Tibial nerve (tissue), 4 donors: ENCODE measurements at places on chromosomes 5 and 9. TPM values are rescaled to one million over a fixed set of nuclear protein-coding genes. Genes with fewer than 3 reads are reported as not detected.

DNA sequence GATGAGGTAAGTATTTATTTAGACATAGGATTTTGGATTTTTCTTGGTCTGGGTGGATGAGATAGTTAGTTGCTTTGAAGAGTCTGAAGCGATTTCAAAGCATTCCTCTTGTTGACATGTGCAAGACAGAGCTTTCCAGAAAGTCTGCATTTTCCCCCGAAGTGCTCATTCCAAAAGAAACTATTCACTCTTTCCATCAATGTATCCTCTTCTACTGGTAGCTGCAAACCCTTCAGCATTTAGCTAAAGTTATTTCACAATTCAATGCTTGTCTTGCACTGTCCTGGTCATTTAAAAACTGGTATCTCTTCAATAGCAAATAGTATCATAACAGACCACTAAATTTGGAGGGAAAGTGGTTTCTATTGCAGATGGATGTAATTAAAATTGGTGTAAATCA is 13.0 kb downstream of the NREP start:
- H3K4me3 ChIP-seq = no peak overlapping the region
- no peaks in the 10 kb centered on the region for H3K27me3 ChIP-seq
- H3K4me1 ChIP-seq = peaks cover 25% of the 10 kb centered on the region
- no peak for DNase-seq
- no peaks in the 10 kb centered on the region for H3K36me3 ChIP-seq

DNA sequence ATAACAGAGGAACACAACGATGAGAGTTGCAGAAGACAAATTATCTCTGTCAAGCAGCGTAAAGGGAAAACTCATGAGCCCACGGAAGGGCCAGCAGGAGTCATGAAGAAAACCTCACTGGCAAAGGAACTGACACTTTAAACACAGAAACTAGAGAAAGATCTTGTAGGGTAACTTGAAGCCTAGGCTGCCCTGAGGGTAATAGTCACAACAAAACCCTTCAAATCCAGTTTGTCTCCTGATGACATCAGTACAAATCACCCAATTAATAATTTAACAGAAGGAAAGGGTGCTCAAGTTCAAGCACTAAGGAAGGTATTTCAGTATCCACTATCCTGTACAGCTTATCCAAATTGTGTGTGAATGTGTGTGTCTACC is 549.1 kb downstream of the MTRR start:
- DNase-seq = no peak
- no peak overlapping the region for H3K4me3 ChIP-seq
- no peaks in the 10 kb centered on the region for H3K4me1 ChIP-seq
- no peaks in the 10 kb centered on the region for H3K27me3 ChIP-seq
- no peak overlapping the region for H3K27ac ChIP-seq

DNA sequence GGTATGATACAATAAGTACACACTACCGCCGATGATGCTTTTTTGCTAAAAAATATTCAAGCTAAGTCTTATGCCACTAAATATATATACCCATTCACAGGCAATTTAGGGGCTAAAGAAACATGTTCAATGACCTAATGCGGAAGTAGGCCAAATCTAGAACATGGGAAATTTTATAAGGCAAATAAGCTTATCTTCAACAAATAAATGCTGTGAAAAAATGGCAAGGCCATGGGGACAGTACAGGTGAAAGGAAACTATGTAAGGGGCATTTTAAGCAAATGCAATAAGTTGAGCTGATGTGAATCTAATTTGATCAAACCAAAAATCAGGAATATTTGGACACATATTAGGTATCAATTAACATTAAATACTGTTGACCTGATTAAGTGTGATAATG is 339.5 kb upstream of the EDIL3 start:
- no peak for DNase-seq
- no peaks in the 10 kb centered on the region for H3K27me3 ChIP-seq
- H3K4me3 ChIP-seq = no peak overlapping the region
- no peaks in the 10 kb centered on the region for H3K4me1 ChIP-seq
- no peak overlapping the region for H3K27ac ChIP-seq

DNA sequence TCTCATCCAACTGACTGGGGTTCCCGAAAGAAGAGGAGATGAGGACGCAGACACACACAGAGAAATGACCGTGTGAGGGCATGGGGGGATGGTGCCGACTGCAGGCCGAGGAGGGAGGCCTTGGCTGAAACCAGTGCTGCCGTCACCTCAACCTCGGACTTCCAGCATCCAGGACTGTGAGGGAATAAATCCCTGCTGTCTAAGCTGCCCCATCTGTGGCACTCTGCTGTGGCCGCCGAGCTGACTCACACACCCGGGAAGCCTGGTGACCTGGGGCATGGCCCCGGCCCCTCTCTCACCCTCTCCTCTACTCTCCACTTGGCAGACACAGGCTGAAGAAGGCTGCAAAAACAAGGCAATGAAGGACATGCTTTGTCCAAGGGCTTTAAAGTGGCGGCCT is 4.4 kb upstream of the COL5A1 start:
- no peaks in the 10 kb centered on the region for H3K27me3 ChIP-seq
- H3K27ac ChIP-seq = peak overlapping the region; percentile 25
- no peak overlapping the region for H3K4me3 ChIP-seq
- peaks cover 25% of the 10 kb centered on the region for H3K4me1 ChIP-seq

GRCh38 chr9:91625331-91625730 is 201.7 kb upstream of the NFIL3 start:
- no peaks in the 10 kb centered on the region for H3K4me1 ChIP-seq
- no peaks in the 10 kb centered on the region for H3K27me3 ChIP-seq
- H3K36me3 ChIP-seq = no peaks in the 10 kb centered on the region
- H3K27ac ChIP-seq = no peak overlapping the region
- no peak for DNase-seq
- H3K4me3 ChIP-seq = no peak overlapping the region

- H3K4me1 ChIP-seq = peaks cover 2% of the 10 kb centered on the region
- no peaks in the 10 kb centered on the region for H3K27me3 ChIP-seq
- no peak overlapping the region for H3K27ac ChIP-seq
- DNase-seq = no peak
These were observed 145.9 kb downstream of the PRELID2 start for GRCh38 chr5:145689235-145689634.

GRCh38 chr9:93509084-93509483 is 55.7 kb upstream of the FAM120AOS start:
- no peaks in the 10 kb centered on the region for H3K27me3 ChIP-seq
- no peak for DNase-seq
- no peak overlapping the region for H3K27ac ChIP-seq
- no peak overlapping the region for H3K4me3 ChIP-seq
- H3K36me3 ChIP-seq = no peaks in the 10 kb centered on the region

- H3K4me3 ChIP-seq = no peak overlapping the region
- no peak for DNase-seq
- no peak overlapping the region for H3K27ac ChIP-seq
- no peaks in the 10 kb centered on the region for H3K27me3 ChIP-seq
- no peaks in the 10 kb centered on the region for H3K36me3 ChIP-seq
These were observed 1.9 kb downstream of the MACROH2A1 start for GRCh38 chr5:135397084-135397483.

GRCh38 chr9:76357555-76357954 is 36.7 kb downstream of the RFK start:
- H3K36me3 ChIP-seq = no peaks in the 10 kb centered on the region
- DNase-seq = no peak

DNA sequence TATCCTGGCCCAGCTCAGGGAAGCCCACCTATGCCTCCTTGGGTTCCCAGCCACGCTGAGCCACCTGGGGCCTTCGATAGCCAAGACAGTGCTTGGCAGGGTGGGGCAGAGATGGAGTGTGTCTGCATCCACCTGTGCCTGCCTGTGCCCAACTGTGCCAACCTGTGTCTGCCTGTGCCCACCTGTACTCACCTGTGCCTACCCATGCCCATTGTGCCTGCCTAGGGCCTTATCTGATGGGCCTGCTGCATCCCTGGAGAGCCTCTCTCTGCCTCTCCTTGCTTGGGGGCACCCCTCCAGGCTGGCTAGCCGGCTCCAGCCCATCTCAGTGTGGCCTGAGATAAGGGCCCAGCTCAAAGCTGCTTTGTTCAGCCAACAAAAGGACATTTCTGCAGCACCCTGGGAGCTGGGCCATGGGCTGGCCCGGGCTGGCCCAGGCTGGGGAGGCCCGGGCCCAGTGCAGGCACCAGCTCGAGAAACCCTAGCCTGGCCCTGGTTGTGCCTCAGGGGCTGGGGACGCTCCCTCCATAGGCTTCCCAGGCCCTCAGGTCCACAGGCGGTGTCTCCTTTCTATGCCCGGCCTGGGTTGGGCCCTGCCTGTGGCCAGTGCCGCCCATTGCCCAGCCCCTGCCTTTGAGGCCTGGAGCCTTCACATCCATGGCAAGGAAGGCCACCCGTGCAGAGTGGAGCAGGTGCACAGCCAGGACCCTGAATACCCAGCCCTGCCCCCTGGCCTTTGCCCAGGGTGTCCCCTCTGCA is 37.3 kb upstream of the NOTCH1 start:
- no peak for DNase-seq
- H3K27ac ChIP-seq = peak overlapping the region; percentile 42
- H3K4me1 ChIP-seq = no peaks in the 10 kb centered on the region
- no peaks in the 10 kb centered on the region for H3K36me3 ChIP-seq
- H3K27me3 ChIP-seq = no peaks in the 10 kb centered on the region

DNA sequence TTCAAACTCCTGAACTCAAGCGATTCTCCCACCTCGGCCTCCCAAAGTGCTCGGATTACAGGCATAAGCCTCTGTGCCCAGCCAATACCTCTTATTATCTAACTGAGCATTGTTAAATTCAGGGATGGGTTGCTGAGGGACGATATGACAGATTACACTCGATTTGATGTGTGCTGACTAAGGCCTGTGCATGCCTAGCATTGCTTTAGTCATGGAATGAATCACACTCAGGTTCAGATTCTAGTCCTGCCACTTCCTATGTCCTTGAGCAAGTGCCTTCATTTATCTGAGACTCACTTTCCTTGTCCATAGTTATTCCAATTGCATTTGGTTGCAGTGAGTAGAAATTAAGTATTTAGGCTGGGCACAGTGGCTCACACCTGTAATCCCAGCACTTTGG is 19.5 kb downstream of the THBS4 start:
- H3K36me3 ChIP-seq = no peaks in the 10 kb centered on the region
- H3K4me3 ChIP-seq = no peak overlapping the region
- H3K4me1 ChIP-seq = peaks cover 6% of the 10 kb centered on the region
- no peaks in the 10 kb centered on the region for H3K27me3 ChIP-seq
- no peak overlapping the region for H3K27ac ChIP-seq

- H3K36me3 ChIP-seq = no peaks in the 10 kb centered on the region
- H3K27me3 ChIP-seq = peaks cover 6% of the 10 kb centered on the region
- no peak overlapping the region for H3K27ac ChIP-seq
These were observed 3.4 kb upstream of the CFAP95 start for GRCh38 chr9:69817202-69817601.

DNA sequence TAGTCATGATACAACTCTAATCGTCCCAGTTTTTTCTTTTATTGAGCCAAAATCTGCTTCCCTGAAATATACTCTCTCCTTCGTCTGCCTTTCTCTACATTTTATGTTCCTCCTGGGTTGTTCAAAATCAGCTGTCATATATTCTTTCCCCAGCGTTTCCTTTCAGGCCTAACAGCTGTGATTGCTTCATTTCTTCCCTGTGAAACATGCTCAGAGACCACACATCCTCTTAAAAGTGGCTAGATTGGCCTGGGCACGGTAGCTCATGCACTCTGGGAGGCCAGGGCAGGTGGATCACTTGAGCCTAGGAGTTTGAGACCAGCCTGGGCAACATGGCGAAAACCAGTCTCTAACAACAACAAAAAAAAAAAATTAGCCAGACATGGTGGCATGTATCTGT is 25.1 kb downstream of the NFX1 start:
- H3K4me3 ChIP-seq = no peak overlapping the region
- H3K27me3 ChIP-seq = no peaks in the 10 kb centered on the region
- H3K36me3 ChIP-seq = peaks cover 4% of the 10 kb centered on the region
- no peak for DNase-seq

- no peak for DNase-seq
- no peaks in the 10 kb centered on the region for H3K4me1 ChIP-seq
- no peak overlapping the region for H3K4me3 ChIP-seq
These were observed 114.5 kb upstream of the LPAR1 start for GRCh38 chr9:111152614-111153406.

- H3K4me1 ChIP-seq = no peaks in the 10 kb centered on the region
- H3K4me3 ChIP-seq = no peak overlapping the region
- no peak overlapping the region for H3K27ac ChIP-seq
- peaks cover 94% of the 10 kb centered on the region for H3K36me3 ChIP-seq
- no peaks in the 10 kb centered on the region for H3K27me3 ChIP-seq
- no peak for DNase-seq
These were observed 100.4 kb downstream of the GAPVD1 start for GRCh38 chr9:125361837-125362531.

- peak overlapping the region; percentile 52 for H3K27ac ChIP-seq
- no peaks in the 10 kb centered on the region for H3K27me3 ChIP-seq
- no peaks in the 10 kb centered on the region for H3K36me3 ChIP-seq
- H3K4me3 ChIP-seq = no peak overlapping the region
- H3K4me1 ChIP-seq = no peaks in the 10 kb centered on the region
These were observed 161.7 kb upstream of the KLF9 start for GRCh38 chr9:70576116-70576515.

GRCh38 chr5:24747327-24747726 is 102.5 kb upstream of the CDH10 start:
- no peak overlapping the region for H3K4me3 ChIP-seq
- H3K36me3 ChIP-seq = no peaks in the 10 kb centered on the region
- H3K4me1 ChIP-seq = no peaks in the 10 kb centered on the region
- H3K27ac ChIP-seq = no peak overlapping the region

The SLC6A19 gene
- total RNA-seq = not detected

The AQP3 gene
- 92.6 TPM for total RNA-seq

The CSF2 gene
- total RNA-seq = not detected

The SLC36A3 gene
- not detected for total RNA-seq

The PDGFRB gene
- 258 TPM for total RNA-seq

The OLFML2A gene
- total RNA-seq = 243 TPM

The PCA3 gene
- total RNA-seq = not detected

The ENTR1 gene
- total RNA-seq = 101 TPM

The PKN3 gene
- 7.3 TPM for total RNA-seq

The FOXD4L6 gene
- not detected for total RNA-seq

The TOPORS gene
- 23.4 TPM for total RNA-seq

The IFNA2 gene
- total RNA-seq = not detected

The PDZD2 gene
- total RNA-seq = 129 TPM
